Panc1 (cell line): ENCODE measurements at places on chromosomes 6 and 20.
A peak's percentile ranks its signal among the peaks of the same experiment; 100 is the strongest.

DNA sequence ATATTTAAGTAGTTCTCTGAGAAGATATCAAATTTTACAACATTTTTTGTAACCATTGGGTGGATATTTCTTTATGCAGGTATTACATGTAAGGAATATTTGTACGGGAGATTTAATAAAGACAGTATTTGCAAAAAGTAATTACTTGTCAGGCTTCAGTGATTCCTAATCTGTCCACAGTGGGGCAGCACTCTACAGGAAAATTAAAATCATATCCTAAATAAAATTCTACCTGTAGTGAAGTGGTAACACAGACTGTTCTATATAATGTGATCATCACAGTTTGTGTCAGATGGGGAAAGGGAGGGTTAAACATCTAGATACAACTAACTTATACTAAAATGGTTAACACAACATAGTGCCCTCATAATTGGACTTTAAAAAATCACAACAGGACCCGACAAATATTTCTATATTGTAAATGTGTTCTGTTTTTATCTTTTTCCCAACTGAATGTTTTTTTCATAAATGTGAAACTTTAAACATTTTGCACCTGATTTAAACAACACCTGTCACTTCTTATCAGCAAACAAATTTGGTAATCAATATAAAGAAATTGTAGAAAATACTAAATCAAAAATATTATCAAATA lies 145.6 kb upstream of the MANEA start:
- peak; percentile 27 for DNase-seq

DNA sequence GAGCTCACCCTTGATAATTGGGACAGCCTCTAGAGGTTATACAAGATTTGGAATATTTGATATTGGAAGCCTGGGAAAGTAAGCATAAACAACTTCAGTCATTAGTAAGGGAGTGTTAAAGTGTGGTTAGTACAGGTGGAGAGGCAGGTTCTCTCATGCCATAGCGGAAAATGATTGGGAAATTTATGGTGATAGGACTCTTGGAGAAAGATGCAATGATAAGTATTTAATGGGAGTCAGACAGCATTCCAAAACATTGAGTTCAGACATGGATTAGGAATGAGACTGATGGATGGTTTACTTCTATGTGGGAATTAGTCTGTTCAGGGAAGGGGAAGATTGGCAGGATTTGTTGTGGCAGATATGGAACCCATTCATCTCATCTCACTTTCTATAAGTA lies 152.7 kb downstream of the MCHR2 start:
- no peak for DNase-seq

GRCh38 chr6:143505111-143505510 lies 6.4 kb downstream of the FUCA2 start:
- DNase-seq, result no peak

- DNase-seq, result no peak
Observed at GRCh38 chr6:38034274-38034914, 214.9 kb downstream of the ZFAND3 start.

DNA sequence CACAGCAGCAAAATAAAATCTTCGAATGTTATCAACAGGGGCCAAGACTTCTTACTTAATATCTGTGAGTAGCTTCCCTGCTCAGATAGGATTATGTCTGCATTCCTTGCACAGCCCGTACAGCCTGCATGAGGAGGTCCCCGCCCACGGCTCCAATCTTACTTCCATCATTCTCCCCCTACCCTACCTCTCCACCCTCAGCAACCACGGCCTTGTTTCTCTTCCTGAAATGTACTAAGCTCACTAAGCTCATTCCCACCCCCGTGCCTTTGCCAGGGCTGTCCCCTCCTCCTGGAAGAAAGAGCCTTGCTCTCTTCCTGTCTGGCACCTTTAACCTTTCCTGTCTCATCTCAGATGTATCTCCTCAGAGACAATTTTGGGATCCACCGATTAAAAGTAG lies 120.4 kb downstream of the BCAS1 start:
- DNase-seq, result no peak

- no peak for DNase-seq
Observed at GRCh38 chr6:56940977-56941376, 13.9 kb upstream of the BEND6 start.

DNA sequence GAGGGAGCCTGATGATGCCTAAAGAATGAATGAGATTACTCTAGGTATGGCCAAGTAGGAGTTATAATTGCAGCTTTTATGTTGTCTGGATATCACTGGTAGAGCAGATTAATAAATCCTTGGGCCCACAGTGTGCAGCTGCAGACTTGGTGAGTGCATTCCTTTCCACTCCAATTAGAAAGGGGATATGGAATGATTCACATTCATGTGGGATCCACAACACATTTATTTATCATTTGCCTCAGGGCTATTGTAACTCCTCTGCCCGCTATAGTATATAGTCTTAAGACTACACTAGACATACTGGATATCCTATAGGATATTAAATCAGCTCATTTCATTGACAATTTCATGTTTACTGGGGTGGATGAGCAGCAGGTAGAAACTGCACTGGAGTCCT lies 11.6 kb upstream of the HLA-G start:
- no peak for DNase-seq

DNA sequence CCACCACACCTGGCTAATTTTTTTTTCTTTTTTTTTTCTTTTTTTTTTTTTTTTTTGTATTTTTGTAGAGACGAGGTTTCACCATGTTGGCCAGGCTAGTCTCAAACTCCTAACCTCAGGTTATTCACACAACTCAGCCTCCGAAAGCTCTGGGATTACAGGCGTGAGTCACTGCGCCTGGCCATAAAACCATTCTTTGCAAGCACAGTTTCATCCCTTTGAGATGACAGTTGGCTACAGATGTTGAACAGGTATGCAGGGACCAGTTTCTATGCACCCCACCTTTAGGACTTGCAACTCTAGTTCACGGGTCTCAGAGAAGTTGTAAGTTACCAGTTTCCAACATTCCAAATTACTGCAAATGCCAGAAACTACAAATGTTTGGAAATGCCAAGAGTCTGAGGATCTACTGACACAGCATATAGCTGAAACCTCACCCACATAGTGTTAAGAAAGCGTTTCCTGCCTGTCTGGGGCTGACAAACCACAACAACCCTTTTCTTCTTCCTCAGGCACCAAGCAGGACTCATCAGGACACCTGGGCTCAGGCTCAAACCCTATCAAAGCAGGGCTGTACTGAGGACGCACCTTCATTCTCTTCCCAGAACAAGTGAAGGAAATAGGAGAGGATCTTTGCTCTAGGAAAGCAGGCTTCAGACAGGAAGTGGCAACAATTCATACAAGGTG lies 22.9 kb downstream of the ARHGAP18 start:
- no peak for DNase-seq

GRCh38 chr6:30172681-30173080 lies 9.3 kb downstream of the TRIM15 start:
- DNase-seq, result no peak

DNA sequence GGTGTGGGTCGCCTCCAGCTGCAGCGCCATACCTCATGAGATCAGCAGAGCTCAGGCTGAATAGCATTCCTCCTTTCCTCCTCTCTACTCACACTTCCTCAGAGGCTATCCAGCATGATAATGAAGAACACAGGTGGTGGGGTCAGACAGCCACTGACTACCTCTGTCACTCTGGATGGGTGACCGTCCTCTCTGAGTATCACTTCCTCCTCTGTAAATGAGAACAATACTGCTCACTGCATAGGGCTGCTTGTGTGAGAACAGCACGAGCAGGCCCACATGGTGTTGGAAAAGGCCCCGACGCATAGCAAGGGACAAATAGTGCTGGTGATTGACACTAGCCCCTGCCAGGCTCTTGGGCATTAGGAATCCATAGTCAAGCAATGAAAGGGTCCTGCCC lies 239.1 kb downstream of the PRKN start:
- DNase-seq, result no peak

GRCh38 chr20:24634855-24635254 lies 165.4 kb downstream of the SYNDIG1 start:
- no peak for DNase-seq

DNA sequence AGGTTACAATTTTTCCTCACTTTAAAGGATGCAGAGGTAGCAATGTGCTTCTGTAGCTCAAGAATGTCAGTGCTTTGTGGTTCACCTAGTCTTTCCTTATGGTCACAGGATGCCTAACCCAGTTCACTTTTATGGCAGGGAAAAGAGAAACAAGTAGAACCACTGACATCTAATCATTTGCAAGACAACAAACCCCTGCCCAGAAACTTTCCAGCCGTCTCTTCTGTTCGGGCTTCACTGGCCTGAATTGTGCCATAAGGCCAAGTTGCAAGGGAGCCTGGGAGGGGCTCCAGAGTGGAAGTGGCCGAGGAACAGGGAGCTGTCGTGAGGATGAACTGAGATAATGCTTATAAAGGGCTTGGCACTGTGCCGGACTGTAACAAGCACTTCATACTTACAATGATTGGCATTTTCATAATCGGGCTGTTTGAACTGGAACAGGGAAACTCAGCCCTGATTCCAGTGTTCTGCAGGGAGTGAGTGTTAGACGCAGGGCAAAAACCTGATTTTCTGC lies 212.6 kb downstream of the BCAS1 start:
- no peak for DNase-seq

DNA sequence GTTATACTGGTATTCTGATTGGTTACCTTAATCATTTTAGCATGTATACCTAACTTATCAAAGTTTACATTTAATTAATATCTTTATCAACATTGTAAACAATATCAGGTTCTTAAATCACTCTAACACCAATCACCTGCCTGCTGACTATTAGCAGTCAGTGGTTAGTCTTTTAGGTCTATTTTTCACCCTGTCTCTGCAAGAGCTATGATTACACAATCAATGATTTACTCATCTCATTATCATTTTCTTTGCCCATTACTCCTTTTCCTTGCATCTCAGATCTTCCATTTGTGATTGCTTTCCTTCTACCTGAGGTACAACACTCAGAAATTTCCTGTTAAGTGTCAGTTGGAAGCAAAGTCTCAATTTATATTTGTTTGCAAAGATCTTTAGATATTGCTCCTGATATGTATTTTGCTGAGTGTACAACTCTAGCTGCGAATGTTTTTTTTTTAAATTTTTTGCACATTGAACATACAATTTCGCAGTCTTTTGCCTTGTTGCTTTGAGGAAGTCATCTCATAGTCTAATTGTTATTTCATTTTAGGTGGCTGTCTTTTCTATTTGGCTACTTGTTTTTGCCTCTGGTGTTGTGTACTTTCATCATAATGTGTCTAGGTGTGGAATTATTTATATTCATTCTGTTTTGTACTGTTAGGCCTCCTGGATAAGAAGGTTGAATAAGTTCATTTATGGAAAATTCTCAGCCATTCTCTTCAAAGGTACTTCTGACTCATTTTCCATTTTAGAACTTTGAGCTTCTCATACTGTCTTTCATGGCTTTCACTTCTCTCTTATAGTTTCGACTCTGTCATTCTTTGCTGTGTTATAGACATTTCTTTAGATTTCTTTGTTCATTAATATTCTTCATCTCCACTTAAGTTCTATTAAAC lies 104.9 kb upstream of the CEP162 start:
- DNase-seq, result no peak

DNA sequence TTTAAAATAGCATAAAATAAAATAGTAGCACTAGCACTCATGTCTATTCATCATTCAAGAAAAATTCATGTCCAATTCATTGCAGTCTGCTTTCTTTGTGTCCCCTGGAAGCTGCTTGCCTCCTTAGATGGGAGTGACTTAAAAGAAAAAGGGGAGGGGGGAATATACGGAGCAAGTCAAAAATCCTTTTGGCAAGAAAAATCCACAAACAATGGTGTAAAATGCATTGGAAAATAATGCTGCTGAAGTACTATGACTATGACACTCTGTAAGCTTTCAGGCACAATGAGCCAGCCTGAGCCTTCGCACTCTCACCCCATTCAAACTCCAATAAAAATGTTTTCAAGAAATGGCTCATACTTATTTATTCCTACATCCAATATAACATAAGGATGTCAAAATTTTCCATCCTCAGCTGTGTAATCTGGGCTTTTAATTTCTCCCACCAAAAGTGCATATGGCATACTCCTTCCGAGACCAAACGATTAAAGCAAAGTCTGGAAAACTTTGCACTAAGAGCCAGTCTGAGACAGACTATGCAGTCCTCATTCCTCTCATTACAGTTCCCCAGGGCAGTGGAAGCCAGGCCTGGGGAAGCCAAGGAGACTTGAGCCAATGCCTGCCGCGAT lies 790 bp downstream of the NEDD9 start:
- DNase-seq, result no peak
